Effector memory CD8-positive, alpha-beta T cell (primary cell): ENCODE measurements at places on chromosomes 1 and 21.

- DNase-seq = peak; percentile 40
Measured at GRCh38 chr1:83998498-83999315, at the start of gene TTLL7. Gene TTLL7 (minus strand): TSS chr1:83999132. CDS start chr1:83952211, 46,921 bp downstream.

GRCh38 chr1:247854899-247855545 lies 2.0 kb upstream of the TRIM58 start:
- no peak for DNase-seq

GRCh38 chr1:213250041-213250440 lies 199.0 kb downstream of the RPS6KC1 start:
- no peak for DNase-seq

GRCh38 chr1:151832318-151832980 lies 847 bp upstream of the RORC start:
- no peak for DNase-seq

DNA sequence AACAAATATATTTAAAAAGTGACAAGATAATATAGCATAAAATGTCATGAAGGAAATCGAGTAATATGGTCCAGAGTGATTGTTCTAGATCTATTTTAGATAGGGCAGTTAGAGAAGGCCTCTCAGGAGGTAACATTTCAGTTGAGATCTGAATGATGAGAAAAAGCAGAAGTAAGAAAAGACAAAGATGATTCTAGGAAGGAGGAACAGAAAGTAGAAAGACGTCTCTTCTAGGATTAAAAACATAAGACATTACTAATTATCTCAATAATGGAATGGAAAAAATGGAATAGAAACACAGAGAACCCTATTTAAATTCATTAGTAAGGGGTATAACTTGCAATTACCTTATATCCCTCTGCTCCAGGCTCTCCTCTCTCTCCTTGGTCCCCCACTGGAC lies 130.0 kb upstream of the ZNHIT6 start:
- DNase-seq = no peak

GRCh38 chr1:91555821-91556531 lies 55.3 kb downstream of the CDC7 start:
- DNase-seq = peak; percentile 66

DNA sequence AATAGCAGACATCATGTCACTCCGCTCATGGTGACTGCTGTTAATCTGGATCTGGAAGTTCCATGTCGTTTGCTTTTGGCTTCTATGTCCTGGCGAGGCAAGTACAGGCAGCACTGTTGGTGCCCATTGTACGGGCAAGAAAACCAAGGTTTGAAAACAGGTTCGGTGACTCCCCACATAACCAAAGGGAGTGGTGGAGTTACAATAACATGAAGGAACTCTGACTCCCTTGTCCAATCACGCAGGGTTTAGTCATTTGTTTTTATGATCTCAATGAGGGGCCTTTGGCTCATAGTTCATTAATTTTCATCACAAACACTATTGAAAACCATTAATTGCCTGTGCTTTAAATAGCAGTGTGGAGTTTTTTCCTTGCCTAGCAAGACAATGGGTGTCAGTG lies 82.9 kb upstream of the SSX2IP start:
- DNase-seq = no peak

- no peak for DNase-seq
Measured at GRCh38 chr1:192984080-192984479, 75.1 kb downstream of the UCHL5 start.

DNA sequence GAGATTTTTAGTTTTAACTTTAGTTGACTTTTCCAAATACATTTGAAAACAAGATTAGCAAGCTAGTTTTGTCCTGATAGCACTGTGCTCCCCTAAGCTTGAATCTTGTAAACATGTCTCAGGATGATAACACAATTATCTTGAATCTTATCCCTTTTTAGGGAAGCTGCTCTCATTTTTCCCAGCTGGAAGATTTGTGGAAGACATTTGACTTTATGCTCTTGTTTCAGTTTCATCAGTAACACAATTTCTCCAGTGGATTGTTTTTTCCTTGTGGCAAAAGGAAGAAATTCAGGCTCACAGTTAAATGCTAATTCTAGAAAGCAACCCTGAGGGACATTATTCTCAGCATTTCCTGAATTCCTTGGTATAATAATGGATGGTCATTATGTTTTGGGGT lies 88.8 kb downstream of the CDC7 start:
- DNase-seq = no peak

- DNase-seq = no peak
Measured at GRCh38 chr1:162680419-162681121, 48.3 kb downstream of the DDR2 start.

DNA sequence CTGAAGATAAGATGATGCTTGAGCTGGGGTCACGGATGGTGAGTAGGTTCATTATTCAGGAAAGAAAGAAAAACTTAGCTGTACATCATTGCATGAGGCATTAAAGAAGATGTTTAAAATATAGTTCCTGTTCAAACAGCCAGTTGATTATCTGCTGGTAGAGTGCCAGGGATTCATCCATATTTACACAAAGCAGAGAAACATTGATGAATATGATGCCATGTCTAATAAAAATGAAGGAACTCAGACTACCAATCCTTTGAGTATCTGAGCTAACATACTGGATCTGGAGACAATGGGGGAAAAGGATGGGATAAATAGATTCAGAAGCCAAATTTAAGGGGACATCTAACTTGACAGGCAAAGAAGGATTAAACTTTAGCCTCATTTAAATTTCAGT lies 14.6 kb downstream of the TRIM67 start:
- DNase-seq = no peak

DNA sequence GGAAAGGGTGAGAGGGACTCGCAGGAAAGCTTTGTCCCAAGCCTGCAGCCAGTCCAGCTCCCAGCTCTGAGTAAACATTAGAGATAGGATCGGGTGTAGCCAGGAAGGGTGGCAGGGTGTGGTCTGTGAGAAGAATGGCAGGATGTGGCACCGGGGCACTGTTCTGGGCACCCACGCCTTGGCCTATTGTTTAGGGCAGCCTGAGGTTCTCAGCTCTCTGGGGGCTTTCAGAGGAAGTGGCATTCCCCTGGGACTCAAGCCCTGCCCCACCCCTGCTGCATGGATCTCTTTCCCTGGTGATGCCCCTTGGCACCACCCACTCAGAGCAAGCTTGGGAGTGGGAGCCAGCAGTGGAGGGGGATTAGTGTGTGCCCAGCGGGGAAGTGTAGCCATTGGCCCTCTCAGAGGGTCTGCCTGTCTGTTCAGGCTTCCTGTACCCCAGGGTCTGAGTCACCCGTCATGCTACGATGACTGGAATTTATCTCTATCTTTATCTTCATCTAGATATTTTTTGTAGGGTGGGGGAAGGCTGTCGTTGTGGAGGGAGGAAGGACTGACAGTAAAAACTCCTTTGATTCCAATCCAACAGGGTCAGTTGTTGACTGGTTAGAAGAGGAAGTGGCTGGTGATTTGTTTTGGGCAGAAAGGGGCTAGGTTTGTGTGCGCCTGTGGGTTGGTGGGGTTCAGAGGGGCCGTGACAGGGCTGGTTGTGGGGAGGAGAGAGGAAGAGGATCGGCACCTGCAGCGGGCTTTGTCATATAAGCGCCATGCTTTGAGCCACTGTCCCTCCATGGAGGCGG lies 31.6 kb downstream of the SOX13 start:
- DNase-seq = no peak

GRCh38 chr1:178161516-178161915 lies 67.6 kb downstream of the RASAL2 start:
- DNase-seq = no peak

DNA sequence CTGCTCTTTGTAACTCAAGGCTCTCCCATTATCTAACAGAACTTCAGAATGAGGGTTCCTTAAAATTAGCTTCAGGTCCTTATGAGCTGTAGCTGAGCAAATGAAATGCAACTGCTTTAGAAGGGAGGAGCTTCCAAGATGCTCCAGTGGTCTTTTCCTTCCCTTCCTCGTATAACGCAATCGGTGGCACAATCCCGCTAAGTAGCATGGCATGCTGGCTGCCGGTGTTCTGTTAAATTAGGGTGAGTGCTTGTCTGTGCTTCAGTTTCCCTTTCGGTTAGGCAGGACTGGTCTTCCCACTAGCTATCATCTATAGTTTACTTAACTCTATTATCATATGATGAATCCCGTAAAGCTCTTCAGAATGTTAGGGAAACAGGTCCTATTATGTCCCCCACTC lies 917 bp downstream of the KIAA0040 start:
- peak; percentile 6 for DNase-seq

GRCh38 chr1:229027622-229028182 lies 243.2 kb upstream of the RAB4A start:
- DNase-seq = peak; percentile 13

GRCh38 chr1:27563591-27564471 lies 40.1 kb downstream of the AHDC1 start:
- DNase-seq = no peak

DNA sequence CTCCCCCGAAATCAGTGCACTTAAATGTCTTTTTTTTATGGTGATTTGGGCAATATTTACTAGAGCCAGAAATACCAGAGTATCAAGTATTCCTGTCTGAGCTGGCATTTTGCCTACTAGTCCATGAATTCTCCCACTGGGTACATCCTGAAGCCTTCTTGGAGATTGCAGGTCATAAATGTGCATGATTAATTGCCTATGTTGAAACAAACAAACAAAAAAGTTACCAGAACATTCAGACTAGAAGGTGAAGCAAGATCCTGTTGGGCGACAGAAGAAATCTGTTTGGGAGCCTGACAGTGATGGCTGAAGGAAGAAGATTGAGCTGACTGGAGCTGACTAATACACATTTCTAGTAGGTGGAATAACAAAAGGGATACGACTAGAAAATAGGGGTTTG lies 127.4 kb upstream of the NRIP1 start:
- DNase-seq = no peak

GRCh38 chr1:154698320-154699096 lies 90.5 kb upstream of the ADAR start:
- DNase-seq = no peak

GRCh38 chr1:59686574-59686973 lies 128.2 kb upstream of the HOOK1 start:
- DNase-seq = no peak

- DNase-seq = no peak
Measured at GRCh38 chr1:176111835-176112234, 95.3 kb downstream of the COP1 start.

DNA sequence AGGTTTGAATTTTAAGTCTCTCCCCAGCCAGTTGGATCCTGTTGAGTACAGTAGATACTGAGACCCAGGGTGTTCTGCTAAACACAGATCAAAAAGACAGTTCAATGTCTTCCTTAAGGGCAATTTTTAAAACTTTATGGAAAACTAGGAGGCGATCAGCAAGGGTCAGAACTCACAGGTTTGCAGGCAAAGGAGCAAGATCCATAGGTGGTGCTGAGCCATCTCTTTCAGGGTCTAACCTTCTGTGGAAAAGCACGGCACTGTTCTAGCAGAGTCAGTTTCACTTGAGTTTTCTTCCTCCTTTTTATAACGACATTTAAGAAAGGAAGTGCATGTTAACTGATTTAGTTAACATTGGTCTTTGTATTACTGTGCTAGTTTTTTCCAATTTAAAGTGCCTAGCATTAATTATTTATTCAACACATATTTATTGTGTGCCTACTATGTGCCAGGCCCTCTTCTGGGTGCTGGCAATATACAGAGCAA lies at the start of gene CD84:
Gene CD84 (minus strand): TSS at position 281 of the 486 bp plus-strand sequence. CDS start 59 bp downstream, at position 222.
- no peak for DNase-seq

DNA sequence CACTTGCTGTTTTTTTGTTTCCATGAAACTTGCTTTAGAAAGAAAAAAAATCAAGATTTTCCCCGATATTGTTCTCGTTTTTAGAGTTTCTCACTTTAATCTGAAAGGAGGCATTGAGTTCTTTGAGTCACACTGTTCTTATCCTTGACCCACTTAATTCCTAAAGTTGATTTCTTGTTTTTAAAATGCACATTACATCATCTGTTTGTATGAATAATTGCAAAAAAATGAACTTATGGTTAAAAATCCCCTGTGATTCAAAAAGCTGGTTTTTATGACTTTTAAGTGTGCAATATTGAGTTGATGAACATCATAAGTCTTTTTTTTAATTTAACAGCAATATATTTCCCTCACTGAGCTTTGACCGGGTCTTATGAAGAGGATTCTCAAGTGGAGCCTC lies 131.6 kb downstream of the SNX7 start:
- DNase-seq = no peak

GRCh38 chr1:155070158-155070621 lies 6.7 kb downstream of the EFNA4 start:
- no peak for DNase-seq

- no peak for DNase-seq
Measured at GRCh38 chr21:33207449-33208149, 22.1 kb upstream of the IFNAR2 start.

GRCh38 chr1:18479454-18479853 lies 1.3 kb upstream of the KLHDC7A start:
- DNase-seq = no peak

GRCh38 chr1:171973421-171973820 lies 132.1 kb downstream of the DNM3 start:
- no peak for DNase-seq

DNA sequence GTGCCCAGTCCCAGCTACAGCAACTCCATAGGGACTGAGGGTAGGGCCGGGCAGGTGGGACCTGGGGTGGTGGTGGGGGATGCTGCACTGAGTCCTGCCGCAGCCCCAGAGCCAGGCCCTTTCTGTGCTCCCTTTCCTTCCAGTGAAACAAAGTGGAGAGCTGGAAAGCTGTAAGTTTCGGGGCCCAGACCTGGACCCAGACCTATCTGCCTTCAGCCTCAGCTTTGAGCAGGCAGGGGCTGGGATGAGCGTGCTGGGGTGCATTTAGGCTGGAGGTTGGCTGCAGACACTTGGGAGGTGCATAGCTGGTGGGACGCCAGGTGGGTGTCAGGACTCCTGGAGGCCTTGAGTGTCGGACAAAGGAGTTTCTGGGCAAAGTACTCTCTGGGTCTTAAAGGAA lies 92.7 kb upstream of the C1orf174 start:
- DNase-seq = no peak

DNA sequence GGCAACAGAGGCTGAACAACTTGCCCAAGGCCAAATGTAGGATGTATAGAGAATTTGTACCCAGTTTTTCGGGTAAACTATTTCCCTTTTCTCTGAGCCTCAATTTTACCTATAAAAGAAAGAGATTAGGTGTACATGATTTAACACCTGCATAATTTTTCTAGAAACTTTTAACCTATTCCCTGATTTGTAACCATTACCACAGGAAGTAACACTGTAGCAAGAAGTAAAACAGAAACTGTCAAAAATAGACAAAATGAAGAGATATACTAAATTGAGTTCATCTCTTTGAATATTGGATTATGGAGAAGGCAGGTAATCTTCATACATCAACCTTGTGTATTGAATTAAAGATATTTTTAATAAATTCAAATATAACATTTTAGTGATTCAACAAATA lies 136.2 kb downstream of the ZC3H11B start:
- DNase-seq = no peak

GRCh38 chr1:31767225-31767624 lies 3.1 kb upstream of the ADGRB2 start:
- no peak for DNase-seq
